ENCODE measurements at places on chromosomes 12 and 14. TPM values are rescaled to one million over a fixed set of nuclear protein-coding genes. Genes with fewer than 3 reads are reported as not detected.

DNA sequence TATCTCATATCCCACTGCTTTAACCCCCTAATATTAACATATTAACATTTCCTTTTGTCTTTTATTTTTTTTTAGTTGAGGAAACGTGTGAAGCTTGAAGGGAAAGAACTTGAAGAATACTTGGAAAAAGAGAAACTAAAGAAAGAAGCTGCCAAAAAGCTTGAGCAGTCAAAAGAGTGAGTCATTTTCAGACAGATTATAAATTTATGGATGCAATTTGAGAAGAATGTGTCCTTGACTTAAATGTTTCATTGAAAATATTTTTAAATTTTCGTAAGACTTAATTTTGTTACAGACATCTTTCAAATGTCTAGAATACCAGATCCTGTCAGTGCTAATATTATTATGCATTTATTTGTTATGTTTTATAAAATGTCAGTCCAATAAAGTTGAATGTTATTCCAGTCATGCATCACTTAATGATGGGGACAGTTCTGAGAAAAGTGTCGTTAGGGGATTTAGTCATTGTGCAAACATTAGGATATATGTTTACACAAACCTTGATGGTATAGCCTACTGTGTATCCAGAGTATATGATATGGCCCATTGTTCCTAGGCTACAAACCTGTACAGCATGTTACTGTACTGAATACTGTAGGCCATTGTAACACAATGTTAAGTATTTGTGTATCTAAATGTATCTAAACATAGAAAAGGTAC lies 32.6 kb downstream of the CPSF2 start:
- H3K27ac ChIP-seq, result no peak overlapping the region
- DNase-seq, result no peak
- H3K4me1 ChIP-seq, result no peaks in the 10 kb centered on the region

GRCh38 chr12:53518381-53518780 lies 11.1 kb upstream of the NPFF start:
- no peak overlapping the region for H3K27ac ChIP-seq
- H3K36me3 ChIP-seq, result peaks cover 56% of the 10 kb centered on the region
- H3K4me1 ChIP-seq, result no peaks in the 10 kb centered on the region
- no peak for DNase-seq

Gene AP1G2
- total RNA-seq, result 107 TPM

- H3K4me3 ChIP-seq, result no peak overlapping the region
- no peaks in the 10 kb centered on the region for H3K4me1 ChIP-seq
- no peak overlapping the region for H3K27ac ChIP-seq
- H3K27me3 ChIP-seq, result no peaks in the 10 kb centered on the region
These were observed 13.6 kb upstream of the GALNT16 start for GRCh38 chr14:69246331-69246730.

DNA sequence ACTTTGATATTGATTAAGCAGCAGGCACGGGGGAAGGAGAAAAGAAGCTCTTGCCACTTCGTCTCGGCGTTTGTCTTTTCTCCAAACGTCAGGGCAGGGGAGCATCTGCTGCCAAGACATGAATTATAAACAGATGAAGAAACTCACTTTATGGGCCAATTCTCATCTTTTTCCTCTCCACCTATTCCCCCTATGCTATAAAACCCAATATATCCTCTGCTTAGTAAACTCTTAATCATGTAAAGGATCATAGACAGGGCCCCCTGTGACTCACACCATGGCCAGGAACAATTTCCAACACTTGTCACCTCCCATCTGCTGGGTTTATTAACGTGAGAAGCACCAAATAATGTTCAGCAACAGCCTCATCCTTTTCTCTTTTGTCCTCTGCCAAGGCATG lies 1092.1 kb upstream of the TMEM132C start:
- H3K27me3 ChIP-seq, result no peaks in the 10 kb centered on the region
- H3K4me3 ChIP-seq, result no peak overlapping the region
- H3K36me3 ChIP-seq, result peaks cover 26% of the 10 kb centered on the region
- DNase-seq, result no peak
- no peak overlapping the region for H3K27ac ChIP-seq

- H3K4me3 ChIP-seq, result no peak overlapping the region
- no peak for DNase-seq
- H3K27me3 ChIP-seq, result no peaks in the 10 kb centered on the region
These were observed 12.1 kb upstream of the CNIH1 start for GRCh38 chr14:54453252-54453651.
